ENCODE measurements at places on chromosomes 2 and 18.

- no peak for DNase-seq
Measured at GRCh38 chr2:88127888-88128653, at the start of gene FABP1. FABP1 (minus strand) TSS chr2:88128062; CDS start chr2:88128017, 45 bp downstream.

GRCh38 chr2:38829971-38830370 is 45.8 kb downstream of the DHX57 start:
- no peak for DNase-seq

DNA sequence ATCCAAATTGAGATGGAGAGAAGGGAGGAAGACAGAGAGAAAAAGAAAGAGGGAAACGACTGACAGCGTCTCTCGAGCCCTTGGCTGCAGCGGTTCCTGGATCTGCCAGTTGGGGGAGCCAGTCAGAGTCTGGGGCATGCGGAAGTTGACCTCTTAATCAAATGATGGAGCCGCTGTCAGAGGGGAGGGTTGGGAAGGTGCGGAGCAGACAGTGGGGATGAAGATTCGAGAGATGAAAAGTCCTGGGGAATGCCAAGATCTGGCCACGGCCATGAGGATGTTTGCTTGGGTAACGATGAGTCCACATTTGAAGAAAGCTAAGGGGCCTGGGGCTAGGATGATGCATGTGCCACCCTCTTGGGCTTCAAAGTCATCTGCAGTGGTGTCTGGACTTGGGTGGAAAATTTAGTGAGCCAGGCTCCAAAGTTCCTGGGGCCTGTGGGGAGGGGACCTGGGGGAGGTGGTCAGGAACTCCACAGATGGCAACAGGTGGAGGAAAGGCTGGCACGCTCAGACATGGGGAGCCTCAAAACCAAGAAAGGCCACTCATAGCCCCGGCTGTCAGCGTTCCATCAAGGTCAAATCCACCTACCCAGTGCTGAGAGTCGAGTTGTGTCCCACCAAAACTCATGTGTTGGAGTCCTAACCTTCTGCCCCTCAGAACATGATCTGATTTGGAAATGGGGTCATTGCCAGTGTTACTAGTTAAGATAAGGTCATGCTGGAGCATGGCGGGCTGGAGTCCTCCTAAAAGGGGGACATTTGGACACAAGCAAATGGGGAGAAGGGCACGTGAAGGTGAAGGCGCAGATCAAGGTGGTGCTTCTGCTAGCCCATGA is 200.1 kb downstream of the NDUFA10 start:
- DNase-seq = no peak

- DNase-seq = no peak
Measured at GRCh38 chr2:168599738-168600137, 143.7 kb downstream of the CERS6 start.

DNA sequence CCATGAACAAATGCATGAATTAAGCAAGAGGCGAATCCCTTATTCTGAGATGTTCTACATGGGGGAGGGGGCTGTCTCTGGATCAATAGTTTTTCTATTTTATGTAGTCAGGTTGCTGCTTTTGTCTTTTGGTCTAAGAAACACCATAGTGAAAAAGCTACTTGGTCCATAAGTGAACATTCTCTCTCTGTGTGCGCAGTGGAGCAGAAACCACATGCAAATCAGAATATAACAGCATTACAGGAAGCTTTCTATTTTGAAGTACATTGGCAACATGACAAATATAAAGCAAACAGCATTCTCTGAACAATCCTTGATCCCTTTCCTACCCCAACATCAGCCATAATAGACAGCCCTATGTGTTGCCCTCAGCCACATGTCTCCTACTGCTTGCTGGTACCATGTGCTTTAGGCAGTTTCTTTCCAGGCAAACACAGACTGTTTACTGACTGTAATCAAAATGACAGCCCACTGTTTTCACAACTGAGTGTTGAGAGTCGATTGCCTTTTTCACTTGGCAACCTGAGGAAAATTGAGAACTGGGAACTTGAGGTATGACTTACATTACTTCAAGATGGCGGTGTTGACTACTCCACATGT is 10.6 kb downstream of the SCN3A start:
- DNase-seq = peak; percentile 38

GRCh38 chr2:232502911-232503808 is 15.5 kb upstream of the ECEL1 start:
- DNase-seq = no peak

DNA sequence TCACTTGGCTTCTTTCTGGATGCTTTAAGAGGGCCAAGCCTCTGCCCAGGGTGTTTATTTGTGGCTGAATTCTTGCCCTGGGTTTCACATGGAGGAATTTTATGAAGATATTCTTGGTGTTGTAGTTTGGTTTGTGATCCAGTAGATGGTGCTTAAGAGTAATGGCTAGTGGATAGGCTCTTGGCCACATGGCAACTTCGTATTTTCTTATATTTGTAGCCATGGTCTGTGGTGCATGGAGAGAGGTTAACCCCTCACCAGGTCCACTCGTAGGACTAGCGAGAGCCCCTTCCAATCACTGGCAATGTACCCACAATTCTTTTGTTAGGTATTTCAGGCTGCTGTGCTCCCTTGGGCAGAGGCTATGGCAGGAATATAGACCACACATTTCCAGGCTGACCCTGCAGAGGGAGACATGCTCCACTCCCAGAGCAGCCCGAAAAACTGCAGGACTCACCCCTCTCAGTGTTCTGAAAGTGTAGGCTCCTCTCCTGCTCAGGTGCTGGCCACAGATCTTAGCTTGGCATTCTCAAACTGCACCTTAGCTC is 582.1 kb upstream of the SETBP1 start:
- no peak for DNase-seq

DNA sequence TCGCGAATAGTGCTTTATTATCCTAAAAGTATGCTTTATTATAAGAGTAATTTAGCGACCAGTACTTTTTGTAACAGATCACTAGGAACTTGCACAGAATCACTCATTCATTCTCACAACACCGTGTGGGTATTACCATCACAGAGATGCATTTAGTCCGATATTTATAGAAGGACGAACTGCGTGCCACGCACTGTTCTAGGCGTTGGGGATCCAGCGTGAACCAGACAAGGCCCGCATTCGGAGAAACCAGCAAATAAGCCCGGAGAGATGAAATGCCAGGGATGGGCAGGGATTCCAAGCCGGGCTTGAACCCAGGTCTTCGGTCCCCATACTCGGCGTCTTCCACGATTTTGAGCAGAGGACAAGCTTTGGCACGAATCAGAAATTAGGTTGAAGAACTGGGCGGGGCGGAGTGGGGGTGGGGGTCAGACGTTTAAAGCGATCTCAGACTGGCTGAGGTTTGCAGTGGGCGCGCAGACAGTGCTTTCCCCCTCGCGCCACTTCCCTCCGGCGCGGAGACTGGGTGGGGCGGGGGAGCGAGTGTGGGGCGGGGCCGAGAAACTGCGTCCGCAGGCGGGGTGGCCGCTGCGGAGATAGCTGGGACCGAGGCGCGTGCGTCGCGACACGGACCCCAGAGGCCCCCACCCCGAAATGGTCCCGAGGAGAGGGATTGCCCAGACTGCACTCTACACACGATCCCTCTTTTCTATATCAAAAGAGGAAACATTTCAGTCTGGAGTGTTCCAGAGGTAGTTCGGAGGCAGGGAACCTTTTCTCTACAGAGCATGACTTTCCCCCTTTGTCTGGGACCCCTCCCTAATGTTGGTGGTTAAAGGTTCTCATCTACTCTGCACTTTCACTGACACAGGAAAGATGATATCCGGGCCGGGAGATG is 1.1 kb upstream of the CXCR4 start:
- peak; percentile 75 for DNase-seq

- DNase-seq = no peak
Measured at GRCh38 chr2:178238154-178238521, 43.8 kb downstream of the OSBPL6 start.

- no peak for DNase-seq
Measured at GRCh38 chr2:142144547-142144946, 13.7 kb upstream of the LRP1B start.

- DNase-seq = no peak
Measured at GRCh38 chr2:241728000-241728399, 6.4 kb upstream of the D2HGDH start.

DNA sequence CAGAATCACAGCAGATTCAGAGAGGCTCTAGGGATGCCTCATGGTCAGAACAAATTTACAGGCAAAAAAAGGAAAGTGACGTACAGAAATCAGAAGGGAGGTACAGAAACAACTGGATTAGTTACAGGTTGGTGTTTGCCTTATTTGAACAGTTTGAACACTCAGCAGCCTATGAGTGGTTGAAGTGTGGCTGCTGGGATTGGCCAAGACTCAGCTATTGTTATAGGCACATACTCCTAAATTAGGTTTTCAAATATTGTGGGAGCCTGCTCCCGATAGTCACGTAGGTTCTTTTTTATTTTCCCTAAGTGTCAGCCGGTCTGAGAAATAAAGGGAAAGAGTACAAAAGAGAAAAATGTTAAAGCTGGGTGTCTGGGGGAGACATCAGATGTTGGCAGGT is 8.9 kb upstream of the LIPG start:
- DNase-seq = no peak

DNA sequence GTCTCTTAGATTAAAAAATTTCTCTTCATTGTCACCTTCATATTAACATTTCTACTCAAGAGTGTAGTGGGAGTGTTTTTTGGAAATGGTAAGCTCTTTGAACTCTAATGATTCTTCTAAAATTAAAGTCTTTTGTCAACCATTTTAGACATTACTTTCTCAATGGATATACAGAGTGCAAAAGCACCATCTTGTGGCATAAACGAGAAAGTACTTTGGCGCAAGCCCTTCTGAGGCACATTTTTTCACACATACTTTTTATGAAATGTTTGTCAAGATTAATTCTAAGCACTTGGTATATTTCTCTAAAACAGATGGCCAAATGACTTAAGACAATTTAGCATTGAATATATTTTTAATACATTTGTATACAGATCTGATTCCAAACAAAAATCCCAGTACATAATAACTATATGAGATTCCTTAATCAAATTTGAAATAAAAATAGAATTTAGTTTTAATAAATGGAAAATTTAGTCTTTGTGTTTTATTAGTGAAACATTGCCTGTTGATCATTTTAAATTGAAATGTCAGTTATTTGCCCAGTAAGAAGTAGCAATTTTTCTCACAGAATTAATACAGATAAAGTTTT is 63.3 kb upstream of the GALNT5 start:
- peak; percentile 32 for DNase-seq

GRCh38 chr18:77870199-77870598 is 620.6 kb downstream of the GALR1 start:
- DNase-seq = no peak

DNA sequence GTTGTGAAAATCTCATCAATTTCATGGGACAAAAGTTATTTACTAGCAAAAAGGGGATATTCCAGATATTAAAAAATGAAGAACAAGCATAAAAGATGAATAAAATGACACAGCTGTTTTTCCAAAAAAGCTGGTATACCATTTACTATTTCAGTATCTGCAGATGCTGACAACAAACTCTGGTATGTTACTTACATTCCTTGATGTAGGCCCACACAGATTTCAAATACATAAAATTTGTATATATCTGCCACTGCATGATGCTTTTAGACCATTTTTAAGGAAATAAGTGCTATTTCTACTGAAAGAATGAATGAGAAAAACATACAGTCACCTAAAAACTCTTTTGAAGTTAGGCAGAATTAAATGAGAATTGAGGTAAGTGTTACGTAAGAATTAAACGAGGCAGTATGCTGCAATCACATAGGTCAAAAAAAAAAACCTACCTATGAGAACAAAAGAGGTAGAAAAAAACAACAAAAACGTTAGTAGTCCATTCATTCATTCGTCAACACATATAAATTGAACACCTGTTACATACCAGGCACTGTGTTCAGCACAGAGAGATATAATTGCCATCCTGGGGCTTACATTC is 32.5 kb downstream of the ARL5A start:
- DNase-seq = no peak

GRCh38 chr2:63789338-63790020 is 52.2 kb upstream of the UGP2 start:
- no peak for DNase-seq

- no peak for DNase-seq
Measured at GRCh38 chr18:55838841-55839240, 250.8 kb upstream of the TCF4 start.

Measured in NCI-H1105 (cell line).